ENCODE measurements at places on chromosomes 4 and X.

DNA sequence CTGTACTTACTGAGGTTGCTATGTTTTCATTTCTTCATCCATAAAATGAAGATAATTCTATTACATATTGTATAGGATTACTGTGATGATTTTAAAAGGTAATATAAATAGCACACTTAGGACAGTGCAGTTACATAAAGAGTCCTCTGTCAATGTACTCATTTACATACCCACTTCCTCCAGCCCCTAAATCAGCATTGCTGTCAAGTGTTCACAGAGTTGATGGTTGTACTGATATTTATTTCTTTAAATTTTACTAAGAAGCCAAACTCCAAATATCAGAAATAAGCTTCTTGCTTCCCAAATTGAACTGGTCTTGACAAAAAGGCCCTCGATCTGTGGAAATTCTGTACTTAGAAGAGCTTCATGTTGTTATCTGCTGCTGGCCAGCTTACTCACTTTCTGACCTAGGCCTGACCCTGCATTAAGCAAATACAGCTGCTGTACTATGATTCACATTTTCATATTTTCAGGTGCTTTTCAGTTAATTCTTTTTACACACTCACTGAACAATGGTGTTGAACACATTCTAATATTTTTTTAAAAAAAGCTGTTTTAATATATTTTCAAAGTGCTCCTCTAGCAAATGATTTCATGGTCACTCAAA lies 259.6 kb downstream of the UNC5C start:
- no peak for ATAC-seq

- ATAC-seq, result no peak
These were observed 158.0 kb downstream of the KCNIP4 start for GRCh38 chr4:21790438-21791029.

GRCh38 chrX:47831788-47832187 lies 4.9 kb upstream of the ZNF81 start:
- no peak for ATAC-seq

DNA sequence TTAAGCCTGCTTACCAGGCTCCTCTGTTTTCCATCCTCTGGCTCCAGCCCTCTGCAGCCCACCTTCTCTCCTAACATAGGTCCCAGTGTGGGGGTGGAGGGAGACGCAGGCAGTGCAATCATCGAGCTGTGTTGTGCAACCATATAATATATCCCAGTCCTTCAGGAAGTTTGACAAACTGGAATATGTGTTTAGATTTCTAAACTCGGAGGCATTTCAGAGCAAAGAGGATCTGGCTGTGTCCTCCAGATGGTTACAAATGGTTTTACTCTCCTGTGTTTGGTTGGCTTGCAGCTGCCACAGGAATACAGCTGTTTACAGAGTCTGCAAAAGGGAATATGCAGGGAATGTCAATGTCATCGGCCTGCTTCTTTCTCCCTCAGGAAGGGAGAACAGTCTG lies 195.3 kb upstream of the LNX1 start:
- no peak for ATAC-seq

DNA sequence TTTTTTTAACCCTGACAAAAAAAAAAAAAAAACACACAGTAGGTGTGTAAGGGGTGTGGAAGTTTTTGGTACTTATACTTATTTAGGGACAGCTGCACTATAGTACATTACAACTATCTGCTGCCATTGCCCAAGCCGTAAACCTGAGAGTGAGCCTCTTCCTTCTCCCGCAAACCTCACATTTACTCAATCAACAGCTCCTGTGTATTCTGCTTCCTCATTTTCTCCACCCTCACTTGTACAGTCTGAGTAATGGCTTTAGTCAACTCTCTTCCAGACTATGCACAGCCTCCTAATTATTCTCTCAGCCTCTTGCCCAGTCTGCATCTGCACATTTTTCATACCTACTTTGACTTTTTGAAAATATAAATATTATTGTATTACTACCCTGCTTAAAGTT lies 362.0 kb downstream of the ADAM29 start:
- ATAC-seq, result no peak

DNA sequence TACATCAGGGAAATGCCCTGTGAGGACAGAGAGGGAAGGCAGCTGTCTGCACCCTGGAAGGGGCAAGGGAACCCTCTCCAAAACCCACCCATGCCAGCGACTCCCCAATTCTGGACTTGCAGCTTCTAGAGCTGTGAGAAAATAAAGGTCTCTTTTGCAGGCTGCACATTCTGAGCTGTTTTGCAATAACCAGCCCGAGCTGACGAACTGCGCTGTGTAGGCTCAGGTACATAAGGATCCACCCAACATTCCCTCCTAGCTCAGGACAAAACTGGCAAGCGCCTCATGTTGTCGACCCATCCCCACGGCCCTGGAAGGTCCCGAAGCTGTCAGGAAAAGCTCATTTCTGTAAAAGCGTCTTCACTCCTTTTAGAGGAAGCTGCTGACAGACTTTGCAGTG lies 271.8 kb downstream of the CRLF2 start:
- ATAC-seq, result no peak

DNA sequence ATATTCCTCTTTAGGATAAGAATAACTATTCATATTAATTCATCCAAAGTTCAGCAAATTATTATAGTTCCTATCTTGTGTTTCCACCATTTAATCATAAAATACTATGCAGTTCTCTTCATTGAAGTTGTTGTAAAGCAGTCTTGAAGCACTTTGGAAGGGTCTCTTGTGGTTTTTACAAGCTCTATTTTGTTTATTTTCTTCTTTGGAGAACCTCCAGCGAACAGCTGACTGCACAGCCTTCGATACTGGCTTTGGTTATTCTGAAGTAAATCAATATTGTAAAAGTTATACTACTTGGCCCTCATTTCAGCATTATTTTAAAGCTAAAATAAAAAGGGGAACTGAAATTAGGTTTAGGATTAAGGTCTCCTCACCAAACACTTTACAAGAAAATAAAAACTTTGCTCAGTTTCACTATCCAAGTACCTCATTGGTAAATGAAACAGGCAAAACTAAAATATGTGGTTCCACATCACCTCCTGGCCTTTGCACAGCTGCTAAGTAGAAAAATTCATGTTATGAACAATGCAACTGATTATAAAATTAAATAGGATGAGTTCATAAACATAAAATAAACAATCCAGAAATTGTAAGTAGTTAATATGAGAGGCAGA lies 1629.2 kb upstream of the ADGRL3 start:
- ATAC-seq, result no peak

- ATAC-seq, result no peak
These were observed 48.8 kb upstream of the PGRMC1 start for GRCh38 chrX:119187298-119187697.

DNA sequence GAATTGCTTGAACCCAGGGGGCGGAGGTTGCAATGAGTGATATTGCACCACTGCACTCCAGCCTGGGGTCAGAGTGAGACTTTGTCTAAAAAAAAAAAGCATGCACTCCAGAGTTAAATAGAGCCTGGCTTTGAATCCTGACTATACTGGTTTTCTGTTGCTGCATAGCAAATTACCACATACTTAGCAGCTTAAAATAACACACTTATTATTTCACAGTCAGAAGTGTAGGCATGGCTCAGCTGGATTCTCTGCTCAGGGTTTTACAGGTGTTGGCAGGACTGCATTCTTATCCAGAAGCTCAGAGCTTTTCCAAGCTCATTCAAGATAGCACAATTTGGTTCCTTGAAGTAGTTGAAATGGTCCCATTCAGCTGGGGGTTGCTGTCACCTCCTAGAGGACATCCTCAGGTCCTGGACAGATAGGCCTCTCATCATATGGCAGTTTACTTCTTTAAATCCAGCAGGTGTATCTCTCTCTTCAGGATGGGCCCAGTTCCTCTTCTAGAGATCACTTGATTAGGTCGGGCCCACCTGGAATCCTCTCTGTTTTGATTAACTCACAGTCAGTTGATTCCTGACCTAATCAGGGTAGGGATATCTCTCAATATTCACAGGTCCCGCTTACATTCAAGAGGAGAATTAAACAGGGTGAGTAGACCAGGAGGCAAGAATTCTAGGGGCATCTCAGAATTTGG lies 26.8 kb downstream of the DOCK11 start:
- ATAC-seq, result no peak

- no peak for ATAC-seq
These were observed 70.0 kb downstream of the PCDH7 start for GRCh38 chr4:30790123-30790522.

GRCh38 chr4:54104907-54105306 lies 4.9 kb downstream of the GSX2 start:
- ATAC-seq, result no peak

- no peak for ATAC-seq
These were observed 23.6 kb downstream of the CHST7 start for GRCh38 chrX:46597208-46597607.

- ATAC-seq, result peak; percentile 86
These were observed 43.5 kb downstream of the CLOCK start for GRCh38 chr4:55503169-55503568.

DNA sequence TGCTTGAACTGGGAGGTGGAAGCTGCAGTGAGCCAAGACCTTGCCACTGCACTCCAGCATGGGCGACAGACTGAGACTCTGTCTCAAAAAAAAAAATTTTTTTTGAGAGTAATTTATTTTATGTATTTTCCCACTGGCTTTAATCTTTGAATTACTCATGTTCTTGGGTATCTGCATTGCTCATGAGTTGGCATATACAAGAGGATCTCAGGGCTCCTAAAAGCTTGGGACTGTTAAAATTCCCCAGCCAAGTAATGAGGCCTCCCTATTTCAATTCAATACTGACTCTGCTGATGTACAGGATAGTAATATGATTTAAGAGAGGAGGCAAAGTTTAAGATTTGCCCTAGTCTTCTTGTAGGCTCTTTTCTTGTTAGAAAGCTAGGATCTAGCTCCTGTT lies 6.2 kb downstream of the IL21 start:
- ATAC-seq, result no peak

DNA sequence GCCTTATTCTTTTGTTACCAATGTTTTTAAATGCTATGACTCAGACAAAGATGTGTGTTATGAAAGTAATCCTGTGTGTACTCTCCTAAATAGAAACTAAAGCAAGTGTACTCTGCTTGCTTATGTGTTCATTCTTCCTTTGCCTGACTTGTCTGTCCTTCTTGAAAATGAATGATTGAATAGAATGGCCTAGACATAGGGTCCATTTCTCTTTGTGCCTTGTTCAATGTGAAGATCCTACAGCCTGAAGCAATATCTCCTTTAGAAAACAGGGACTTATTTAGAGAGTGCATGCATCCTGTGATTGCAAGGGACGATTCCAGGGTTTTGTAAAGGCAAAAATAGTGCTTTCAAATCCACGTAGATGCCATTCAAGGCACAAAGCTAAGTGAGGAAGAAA lies 343.6 kb upstream of the TACR3 start:
- ATAC-seq, result no peak

DNA sequence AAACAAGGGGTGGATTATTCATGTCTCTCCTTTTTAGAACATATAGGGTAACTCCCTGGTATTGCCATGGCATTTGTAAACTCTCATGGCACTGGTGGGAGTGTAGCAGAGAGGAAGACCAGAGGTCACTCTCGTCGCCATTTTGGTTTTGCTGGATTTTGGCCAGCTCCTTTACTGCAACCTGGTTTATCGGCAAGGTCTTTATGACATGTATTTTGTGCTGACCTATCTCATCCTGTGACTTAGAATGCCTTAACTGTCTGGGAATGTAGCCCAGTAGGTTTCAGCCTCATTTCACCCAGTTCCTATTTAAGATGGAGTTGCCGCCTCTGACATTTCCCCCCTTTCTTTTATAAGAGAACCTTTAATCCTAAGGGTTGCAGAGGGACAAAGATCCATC lies 45.8 kb downstream of the MGST2 start:
- no peak for ATAC-seq

DNA sequence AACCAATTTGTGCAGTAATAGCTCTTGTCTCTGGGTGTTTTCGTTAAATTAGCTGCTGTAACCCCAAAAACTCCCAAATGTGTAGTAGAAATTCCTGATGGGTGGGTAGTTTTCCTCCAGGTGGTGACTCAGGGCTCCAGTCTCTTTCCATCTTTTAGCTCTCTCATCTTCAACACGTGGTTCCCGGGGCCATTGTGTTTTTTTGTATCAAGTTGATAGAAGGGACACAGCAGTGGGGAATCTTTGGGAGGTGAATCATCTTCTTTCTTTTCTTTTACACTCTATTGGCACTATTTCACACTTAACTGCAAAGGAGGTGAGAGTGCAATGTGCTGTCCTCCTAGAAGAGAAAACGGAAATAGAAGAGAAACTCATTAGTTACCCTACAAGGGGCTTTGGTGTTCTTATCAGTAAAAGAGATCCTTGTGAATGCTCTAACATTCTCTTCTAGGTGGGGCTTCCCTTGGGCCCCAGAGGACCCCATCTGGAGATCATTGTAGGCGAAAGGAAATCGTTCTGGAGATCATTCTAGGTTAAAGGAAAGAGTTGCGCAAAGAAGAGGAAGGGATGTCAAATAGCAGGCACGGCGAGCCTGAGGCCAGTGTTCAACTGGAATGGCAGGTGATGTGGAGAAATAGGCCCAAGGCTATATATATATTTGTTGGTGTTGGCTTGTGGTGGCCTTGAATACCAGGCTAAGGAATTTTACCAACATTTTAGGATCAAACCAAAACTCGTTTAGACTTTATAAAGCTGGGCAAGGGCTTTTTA lies 68.2 kb upstream of the ACSL1 start:
- no peak for ATAC-seq

DNA sequence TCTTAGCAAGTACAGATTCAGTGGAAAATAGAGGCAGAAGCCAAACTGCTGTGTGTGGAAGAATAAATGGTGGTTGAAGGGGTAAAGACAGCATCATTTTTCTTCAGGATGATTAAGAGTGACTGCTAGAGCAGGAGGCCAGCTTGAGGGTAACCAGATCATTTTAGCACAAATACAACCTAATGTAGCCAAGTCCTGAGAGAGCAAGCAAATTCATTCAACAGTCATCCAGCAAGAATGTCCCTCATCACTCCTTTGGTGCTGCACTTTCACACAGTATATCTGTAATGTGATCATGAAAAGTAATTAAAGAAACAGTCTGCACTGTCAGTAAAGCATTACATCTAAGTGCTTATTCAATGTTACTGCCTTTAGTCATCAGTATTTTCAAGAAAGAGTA lies 44.8 kb downstream of the NPFFR2 start:
- ATAC-seq, result no peak

- no peak for ATAC-seq
These were observed 930.7 kb upstream of the PCDH10 start for GRCh38 chr4:132218406-132218805.

GRCh38 chr4:153267890-153268289 lies 63.6 kb downstream of the TRIM2 start:
- no peak for ATAC-seq

- no peak for ATAC-seq
These were observed 100.6 kb upstream of the CBR4 start for GRCh38 chr4:169110633-169111032.

DNA sequence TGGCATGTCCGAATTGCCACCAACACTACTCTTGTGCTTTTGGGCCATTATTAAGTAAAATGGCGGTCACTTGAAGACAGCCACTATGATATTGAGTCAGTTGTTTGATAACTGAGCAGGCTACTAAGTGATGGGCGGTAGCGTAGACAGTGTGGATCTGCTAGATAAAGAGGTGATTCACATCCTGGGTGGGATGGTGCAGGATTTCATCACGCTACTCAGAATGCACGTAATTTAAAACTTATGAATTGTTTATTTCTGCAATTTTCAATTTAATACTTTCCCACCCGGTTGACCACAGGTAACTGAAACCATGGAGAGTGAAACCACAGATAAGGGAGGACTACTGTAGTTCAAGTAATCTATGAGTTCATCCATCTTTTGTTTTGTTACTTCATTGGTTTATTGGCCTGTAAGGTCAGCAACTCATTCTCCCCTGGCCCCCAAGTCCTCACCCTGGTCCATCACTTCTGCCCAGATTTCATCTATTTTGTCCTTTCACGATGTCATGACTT lies 2.9 kb downstream of the ARAF start:
- ATAC-seq, result peak; percentile 9

Data from activated CD4-positive, CD25-positive, alpha-beta regulatory T cell treated with anti-CD3 and anti-CD28 coated beads, Interleukin-2, amount 50 U/mL, for 24 hours (primary cell).